Left lung (tissue), 14 donors: ENCODE measurements at places on chromosomes 5 and 9. TPM values are rescaled to one million over a fixed set of nuclear protein-coding genes. Genes with fewer than 3 reads are reported as not detected.

DNA sequence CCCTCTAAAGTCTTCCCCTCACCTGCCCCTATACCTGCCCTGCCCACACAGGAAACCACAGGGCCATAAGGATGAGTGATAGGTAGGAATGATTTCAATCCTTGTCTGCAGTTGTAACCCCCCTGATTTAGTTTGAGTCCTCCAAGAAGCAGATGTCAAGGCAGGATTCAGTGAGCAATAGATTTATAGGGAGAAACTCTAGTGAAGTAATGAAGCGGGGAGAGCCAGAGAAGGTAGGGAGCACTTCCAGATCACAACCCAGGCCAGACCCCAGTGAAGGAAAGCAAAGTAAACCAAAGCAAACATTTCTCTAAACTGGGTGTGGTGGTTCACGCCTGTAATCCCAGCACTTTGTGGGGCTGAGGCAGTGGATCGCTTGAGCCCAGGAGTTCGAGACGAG lies 22.4 kb downstream of the ENC1 start:
- no peak for DNase-seq
- H3K27ac ChIP-seq = no peak overlapping the region
- H3K36me3 ChIP-seq = no peaks in the 10 kb centered on the region
- no peak overlapping the region for H3K4me3 ChIP-seq
- no peaks in the 10 kb centered on the region for H3K27me3 ChIP-seq

- no peak overlapping the region for H3K27ac ChIP-seq
- H3K36me3 ChIP-seq = no peaks in the 10 kb centered on the region
- H3K4me1 ChIP-seq = no peaks in the 10 kb centered on the region
- DNase-seq = no peak
- no peak overlapping the region for H3K4me3 ChIP-seq
- no peaks in the 10 kb centered on the region for H3K27me3 ChIP-seq
These were observed 1163.0 kb downstream of the TAF11L14 start for GRCh38 chr5:18797222-18797621.

IFNA2 gene
- total RNA-seq = not detected

HTR4 gene
- not detected for total RNA-seq
